ENCODE measurements at places on chromosomes 4 and X.

DNA sequence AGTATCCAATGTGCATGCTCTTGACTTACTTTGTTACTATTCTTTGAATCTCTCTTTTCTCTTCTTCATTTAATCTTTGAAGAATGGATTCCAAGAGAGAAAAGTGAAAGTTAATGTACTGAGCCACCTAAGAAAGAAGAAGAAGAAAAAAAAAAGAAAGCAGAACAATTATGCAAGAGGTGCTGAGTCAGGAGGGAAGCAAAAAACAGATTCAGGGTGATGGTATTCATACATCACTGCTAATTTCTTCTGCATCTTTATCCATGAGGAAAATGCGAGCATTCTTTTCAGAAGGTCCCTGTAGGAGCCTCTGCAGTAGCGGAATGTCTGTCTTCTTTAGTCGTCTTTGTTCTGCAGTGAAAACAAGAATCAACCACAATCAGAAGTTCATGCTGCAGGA, 43.9 kb downstream of the RASSF6 start:
- DNase-seq, result no peak

DNA sequence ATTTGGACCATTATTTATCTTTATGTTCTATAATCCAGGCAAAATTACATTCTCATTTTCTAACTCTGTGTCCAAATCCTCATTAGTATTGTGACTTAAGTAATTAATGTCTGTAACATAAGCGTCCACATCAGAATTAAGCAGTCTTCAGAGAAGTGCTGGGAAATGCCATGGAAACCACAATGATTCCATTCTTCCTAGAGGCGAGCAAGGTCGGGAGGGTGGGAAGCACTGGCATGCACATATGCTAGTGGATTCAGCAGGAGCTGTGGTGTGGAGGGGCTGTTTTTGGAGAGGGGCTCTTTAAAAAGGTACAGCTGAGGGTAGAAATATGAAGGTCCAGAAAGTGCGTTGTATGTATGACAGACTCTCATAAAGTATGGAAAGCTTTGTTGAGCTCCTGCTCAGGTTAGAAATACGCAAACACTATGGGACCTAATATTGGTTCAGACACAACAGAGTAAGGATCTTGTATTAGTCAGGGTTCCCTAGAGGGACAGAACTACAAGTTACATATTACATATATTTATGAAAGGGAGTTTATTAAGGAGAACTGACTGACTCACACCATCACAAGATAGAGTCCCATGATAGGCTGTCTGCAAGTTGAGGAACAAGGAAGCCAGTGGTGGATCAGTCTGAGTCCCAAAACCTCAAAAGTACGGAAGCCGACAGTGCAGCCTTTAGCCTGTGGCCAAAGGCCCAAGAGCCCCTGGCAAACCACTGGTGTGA, 61.5 kb downstream of the GLRA2 start:
- no peak for DNase-seq

GRCh38 chrX:21996872-21997455, 35.2 kb upstream of the PHEX start:
- no peak for DNase-seq

- no peak for DNase-seq
Measured at GRCh38 chr4:149897783-149898182, 82.1 kb upstream of the IQCM start.

DNA sequence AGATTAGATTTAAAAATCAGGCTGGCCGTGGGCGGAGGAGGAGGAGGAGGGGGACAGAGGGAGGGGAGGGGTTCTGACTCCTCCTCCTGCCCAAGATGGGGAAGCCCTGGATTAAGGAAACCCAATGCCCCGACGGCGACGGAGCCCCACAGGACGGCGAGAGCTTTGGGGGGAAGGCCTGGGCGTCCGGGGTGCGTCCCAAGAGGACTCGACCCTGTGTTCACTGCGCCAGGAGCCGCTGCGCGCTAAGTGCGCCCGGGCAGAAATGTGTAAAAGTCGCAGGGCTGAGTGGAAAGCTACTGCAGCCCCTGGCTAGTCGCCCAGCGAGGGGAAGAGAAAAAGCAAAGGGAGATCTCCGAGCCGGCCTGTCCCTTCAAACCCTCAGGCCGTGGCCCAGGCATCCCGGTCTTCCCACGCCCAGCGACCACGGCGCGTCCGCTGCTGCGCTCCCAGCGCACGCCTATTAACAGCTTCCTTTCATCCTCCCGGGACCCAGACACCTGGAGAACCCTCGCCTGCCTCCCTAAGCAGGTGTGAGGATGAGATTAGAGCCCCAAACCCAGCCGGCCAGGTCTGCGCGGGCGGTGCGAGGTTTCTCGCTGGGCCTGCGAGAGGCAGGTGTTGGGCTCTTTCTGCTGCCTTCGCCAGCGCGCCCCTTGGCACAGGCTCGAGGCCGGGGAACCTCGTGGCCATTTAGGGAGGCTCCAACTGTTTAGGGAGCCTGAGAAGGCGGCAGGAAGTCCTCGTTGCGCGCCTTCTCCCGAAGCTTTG, 1.4 kb upstream of the RPS6KA3 start:
- DNase-seq, result peak; percentile 73

GRCh38 chrX:154698630-154699248, 45.4 kb upstream of the CTAG2 start:
- no peak for DNase-seq

DNA sequence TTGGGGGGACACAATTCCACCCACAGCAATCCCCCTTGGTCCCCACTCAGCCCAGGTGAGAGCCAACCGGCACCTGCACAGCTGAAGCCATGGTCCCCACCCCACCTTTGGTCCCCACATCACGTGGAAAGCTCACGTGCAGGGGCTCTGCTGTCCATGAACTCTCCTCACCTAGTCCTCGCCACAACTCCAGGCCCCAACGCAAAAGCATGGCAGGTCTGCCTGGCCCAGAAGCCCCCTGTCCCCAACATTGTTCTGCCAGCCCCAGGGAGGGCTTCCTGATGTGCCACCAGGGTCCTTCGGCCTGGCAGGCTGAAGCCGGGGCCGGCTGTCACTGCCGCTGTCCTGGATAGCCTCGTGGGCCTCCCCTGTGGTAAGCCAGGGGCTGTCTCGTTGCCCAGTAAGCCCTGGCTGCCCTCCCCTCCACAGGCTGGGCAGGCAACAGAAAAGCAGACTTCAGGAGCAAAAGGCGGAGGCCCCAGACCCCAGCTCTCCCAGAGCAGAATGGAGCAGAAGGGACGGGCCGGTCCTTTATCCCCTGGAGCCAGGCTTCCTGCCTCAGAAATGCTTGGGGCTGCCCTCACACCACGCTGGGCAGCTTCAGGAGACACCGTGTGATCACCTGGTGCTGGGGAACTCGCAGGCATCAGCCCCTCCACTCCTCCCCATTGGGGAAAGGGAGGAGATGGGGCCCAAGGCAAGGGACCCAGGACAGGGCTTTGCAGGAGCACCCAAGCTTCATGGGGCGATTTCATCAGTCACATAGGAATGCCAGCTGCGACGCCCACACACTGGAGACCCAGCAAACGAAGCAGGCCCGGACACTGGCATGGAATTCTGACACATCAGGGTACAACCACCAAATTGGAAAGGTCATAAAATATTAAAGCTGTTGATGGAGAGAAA, 103.7 kb downstream of the ADRA2C start:
- no peak for DNase-seq

GRCh38 chr4:127261476-127261875, 371.3 kb upstream of the INTU start:
- no peak for DNase-seq
